Subcutaneous adipose tissue (tissue), 4 donors: ENCODE measurements at places on chromosomes 6 and 20. TPM values are rescaled to one million over a fixed set of nuclear protein-coding genes. Genes with fewer than 3 reads are reported as not detected.

The SH3BGRL2 gene
- 20.6 TPM for total RNA-seq

The PDYN gene
- total RNA-seq = not detected

The AIF1 gene
- total RNA-seq = 50.5 TPM

The GGTLC1 gene
- not detected for total RNA-seq

The STXBP5 gene
- total RNA-seq = 31.3 TPM

The KIF25 gene
- total RNA-seq = not detected

The C4A gene
- total RNA-seq = 12.9 TPM

The GPSM3 gene
- total RNA-seq = 12.3 TPM

The FGD2 gene
- total RNA-seq = 70.7 TPM

The SLC2A10 gene
- total RNA-seq = 7.9 TPM

The GNL1 gene
- total RNA-seq = 46.0 TPM

The SNAP91 gene
- not detected for total RNA-seq

The SDHAF4 gene
- 11.0 TPM for total RNA-seq

The FABP7 gene
- total RNA-seq = not detected

The OR2B6 gene
- total RNA-seq = not detected

The PPP1R16B gene
- 3.1 TPM for total RNA-seq

The MICB gene
- total RNA-seq = 5.1 TPM

The GMNN gene
- total RNA-seq = 10.1 TPM

The SIRPD gene
- total RNA-seq = not detected

The PRICKLE4 gene
- total RNA-seq = 4.8 TPM

The FOXS1 gene
- total RNA-seq = not detected

The RAET1L gene
- total RNA-seq = not detected

The METTL24 gene
- total RNA-seq = not detected

The FNDC11 gene
- total RNA-seq = not detected

The TPMT gene
- 12.2 TPM for total RNA-seq

The MUCL3 gene
- not detected for total RNA-seq

The C6orf132 gene
- 3.4 TPM for total RNA-seq

The LTB gene
- total RNA-seq = not detected

The MOXD1 gene
- 1.5 TPM for total RNA-seq
